G401 (cell line): ENCODE measurements at places on chromosomes 1 and 21. TPM values are rescaled to one million over a fixed set of nuclear protein-coding genes. Genes with fewer than 3 reads are reported as not detected.

Gene RHBDL2
- 4.5 TPM in 1 of 2 replicates, not detected in the other for total RNA-seq

Gene VCAM1
- total RNA-seq: not detected in 2 replicates

Gene OR2T29
- total RNA-seq: not detected in 2 replicates

Gene TSPAN2
- not detected in 2 replicates for total RNA-seq

- no peak for DNase-seq
Observed at GRCh38 chr1:41436281-41437010, 48.0 kb downstream of the EDN2 start.

GRCh38 chr1:174217787-174218574 is 58.7 kb downstream of the RABGAP1L start:
- DNase-seq: peak; percentile 75

DNA sequence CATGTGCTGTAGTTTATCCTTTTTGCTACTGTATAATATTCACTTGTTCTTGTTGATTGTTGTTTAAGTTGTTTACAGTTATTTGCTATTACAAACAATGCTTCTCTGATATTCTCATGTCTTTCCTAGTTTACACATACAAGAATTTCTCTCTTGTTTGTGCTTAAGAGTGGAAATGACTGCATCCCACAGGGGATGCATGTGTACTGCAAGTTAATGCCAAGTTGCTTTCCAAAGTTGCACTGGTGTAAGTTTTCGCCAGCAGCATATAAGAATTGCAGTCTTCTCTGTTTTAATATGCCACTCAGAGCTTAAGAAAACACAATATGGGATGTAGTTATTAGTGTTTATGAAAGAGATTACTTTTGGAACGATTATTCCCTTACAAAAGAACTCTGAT is 97.7 kb downstream of the NEK7 start:
- DNase-seq: no peak

- peak; percentile 57 for DNase-seq
Observed at GRCh38 chr1:212858461-212859265, 588 bp downstream of the FLVCR1 start.

GRCh38 chr1:156443286-156443685 is 57.3 kb downstream of the MEF2D start:
- no peak for DNase-seq

- peak; percentile 75 for DNase-seq
Observed at GRCh38 chr1:55037733-55038551, 1.4 kb upstream of the PCSK9 start.

- no peak for DNase-seq
Observed at GRCh38 chr1:200179126-200179780, 151.7 kb downstream of the NR5A2 start.
